Stimulated activated CD4-positive, alpha-beta T cell treated with anti-CD3 and anti-CD28 coated beads, Interleukin-4, amount 100 ng/mL, for 48 hours (primary cell): ENCODE measurements at places on chromosomes 5 and 9.

GRCh38 chr9:136658849-136659535 is 3.7 kb upstream of the EGFL7 start:
- no peak for DNase-seq

DNA sequence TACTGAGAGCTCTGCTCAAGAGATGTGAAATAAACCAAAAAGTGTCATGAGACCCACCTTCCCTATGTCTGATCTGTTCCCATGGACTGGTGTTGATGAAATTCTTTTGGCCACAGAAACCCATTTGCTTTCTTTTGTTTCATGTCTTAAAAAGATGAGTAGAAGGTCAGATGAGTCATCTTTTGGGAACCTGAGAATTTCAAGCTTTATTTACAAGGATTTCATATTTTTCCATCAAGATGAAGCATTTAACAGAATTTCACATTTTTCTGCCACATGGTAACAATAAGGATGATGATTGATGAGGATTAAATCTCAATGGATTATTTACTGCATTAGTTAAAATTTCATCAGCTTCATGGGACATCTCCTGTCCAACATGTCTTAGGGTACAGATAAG is 337.8 kb downstream of the DEPDC1B start:
- DNase-seq: no peak

DNA sequence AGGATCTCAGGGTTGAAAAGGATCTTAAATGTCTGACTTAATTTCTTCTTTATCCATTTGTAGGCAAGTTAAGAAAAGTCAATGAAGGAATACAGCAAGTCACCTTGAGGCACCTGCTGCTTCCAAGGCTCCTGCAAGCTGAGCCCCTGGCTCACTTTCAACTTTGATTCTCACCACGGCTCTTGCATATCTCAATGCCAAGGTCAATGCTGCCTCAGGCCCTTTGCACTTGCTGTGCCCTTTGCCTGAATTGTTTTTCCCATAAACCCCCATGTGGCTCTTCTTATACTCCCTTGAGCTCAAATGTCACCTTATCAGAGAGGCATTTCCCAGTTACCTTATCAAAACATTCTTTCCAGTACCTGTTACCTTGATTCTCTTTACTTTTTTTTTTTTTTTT is 144.3 kb upstream of the RAPGEF1 start:
- DNase-seq: no peak

GRCh38 chr9:14323985-14324650 is 10.2 kb upstream of the NFIB start:
- DNase-seq: no peak

- no peak for DNase-seq
Observed at GRCh38 chr9:118091711-118092500, 387.7 kb downstream of the TLR4 start.

GRCh38 chr9:89621676-89622075 is 16.9 kb downstream of the GADD45G start:
- DNase-seq: no peak

- DNase-seq: no peak
Observed at GRCh38 chr9:37769306-37769705, 15.6 kb downstream of the EXOSC3 start.

- no peak for DNase-seq
Observed at GRCh38 chr5:59238126-59238902, 655.2 kb downstream of the PDE4D start.

GRCh38 chr5:150599917-150600511 is 40.4 kb upstream of the SYNPO start:
- no peak for DNase-seq

DNA sequence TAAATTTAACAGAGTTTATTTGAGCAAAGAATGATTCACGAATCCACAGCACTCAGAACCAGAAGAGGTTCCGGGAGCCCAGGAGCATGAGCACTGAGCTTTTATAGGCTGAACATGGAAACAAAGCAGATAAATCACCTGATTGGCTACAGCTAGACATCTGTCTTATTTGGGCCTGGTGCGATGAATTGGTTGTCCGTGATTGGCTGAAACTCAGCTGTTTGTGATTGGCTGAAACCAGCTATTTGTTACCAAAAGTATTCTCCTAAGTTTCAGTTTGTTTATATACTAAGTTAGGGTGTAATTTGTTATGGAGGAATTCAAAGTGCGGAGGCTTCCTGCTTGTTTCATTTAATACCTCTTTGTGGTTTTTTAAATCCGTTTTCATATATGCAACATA is 15.8 kb upstream of the LCP2 start:
- DNase-seq: no peak

GRCh38 chr9:25939126-25939525 is 260.9 kb upstream of the TUSC1 start:
- DNase-seq: no peak

- DNase-seq: no peak
Observed at GRCh38 chr5:170297589-170298462, at the start of gene LCP2. Gene LCP2 (minus strand): TSS chr5:170297777. CDS start chr5:170297611, 166 bp downstream.

DNA sequence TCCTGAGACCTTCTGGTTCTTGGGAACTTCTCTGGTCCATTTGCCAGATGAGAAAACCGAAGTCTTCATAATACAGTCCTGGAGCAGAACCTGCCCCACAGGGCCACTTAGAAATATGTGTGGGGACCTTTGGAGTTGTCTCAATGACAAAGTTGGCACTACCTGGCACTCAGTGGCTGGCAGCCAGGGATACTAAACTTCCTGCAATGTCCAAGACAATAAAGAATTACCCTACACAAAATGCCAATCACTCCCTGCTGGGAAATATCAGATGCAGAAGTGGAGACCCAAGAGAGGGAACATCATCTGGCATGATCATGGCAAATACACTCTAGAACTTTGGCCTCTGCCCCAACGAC is 29.6 kb downstream of the ADRB2 start:
- DNase-seq: no peak

DNA sequence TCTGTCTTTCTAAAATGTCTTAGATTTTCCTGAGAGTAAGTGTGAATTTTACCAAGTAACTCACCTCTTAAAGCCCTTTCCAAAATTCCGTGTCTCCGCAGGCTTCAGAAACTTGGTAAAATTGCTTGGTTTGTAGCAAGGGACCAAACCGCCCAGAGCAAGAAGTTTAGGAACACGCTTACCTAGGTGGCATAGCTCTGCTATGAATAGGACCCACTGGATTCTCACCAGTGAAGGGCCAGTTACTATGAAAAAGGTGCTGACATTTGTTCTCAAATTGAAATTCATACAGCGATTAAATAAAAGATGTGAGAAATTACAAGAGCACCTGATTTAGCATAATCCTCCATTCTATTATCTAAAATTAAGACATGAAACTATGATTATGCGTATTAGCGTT is 6.7 kb downstream of the NME5 start:
- no peak for DNase-seq

DNA sequence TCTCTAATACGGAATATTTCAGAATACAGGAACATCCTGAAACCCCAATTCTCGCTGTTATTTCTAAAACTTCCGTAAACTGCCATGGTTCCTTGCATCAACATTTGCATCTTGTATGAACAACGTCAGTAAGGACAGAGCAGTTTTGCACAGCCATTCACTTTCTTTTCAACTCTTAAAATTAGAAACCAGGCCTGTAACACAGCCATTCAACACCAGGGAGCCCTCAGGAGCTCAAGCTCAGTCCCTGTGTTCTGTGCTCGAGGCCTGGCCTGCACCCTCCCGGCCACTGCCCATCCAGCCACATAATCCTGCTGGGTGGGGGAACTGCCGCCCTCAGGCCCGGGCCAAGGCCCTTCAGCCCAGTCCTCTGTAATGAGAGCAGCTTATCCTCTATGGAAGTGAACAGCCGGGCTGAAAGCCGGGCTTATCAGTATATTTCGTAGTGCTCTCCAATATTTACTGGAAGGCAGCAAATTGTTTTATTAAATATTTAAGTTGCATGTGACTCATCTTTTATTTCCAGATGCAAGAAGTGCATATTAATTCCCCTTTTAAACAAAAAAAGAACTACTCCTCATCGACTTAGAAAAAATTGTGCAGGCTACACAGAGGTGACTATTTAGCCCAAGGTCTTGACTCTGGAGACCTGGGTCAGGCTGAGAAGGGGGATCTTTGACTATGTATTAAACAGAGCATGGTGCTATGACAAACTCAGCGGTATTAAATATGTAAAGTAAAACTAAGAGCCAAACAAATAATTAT is 33.2 kb upstream of the SLC6A3 start:
- DNase-seq: no peak
